Astrocyte of the hippocampus (primary cell): ENCODE measurements at places on chromosomes 11 and 22.

- no peak for DNase-seq
Observed at GRCh38 chr11:106879029-106879428, 139.2 kb downstream of the GUCY1A2 start.

DNA sequence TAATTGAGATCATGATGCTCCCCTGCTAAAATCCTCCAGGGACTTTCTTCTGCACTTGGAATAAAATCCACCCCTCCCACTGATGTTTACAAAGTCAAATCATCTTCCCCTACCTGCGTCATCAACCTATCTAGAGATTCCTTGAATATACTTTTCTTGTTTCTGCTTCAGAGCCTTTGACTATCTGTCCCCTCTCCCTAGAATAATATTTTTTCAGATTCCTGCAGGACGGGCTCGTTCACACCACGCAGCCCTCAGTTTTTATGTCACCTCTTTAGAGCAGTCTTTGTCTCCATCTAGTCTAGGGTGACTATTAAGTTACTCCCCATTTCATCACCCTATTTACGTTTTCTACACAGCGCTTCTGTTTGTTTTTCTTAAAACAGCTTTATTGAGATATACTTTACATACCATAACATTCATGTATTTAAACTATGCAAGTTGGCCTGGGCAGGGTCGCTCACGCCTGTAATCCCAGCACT, 94.8 kb upstream of the SESN3 start:
- no peak for DNase-seq

GRCh38 chr11:88101881-88102597, 73.2 kb downstream of the RAB38 start:
- DNase-seq, result no peak

GRCh38 chr11:114085965-114086793, 26.7 kb downstream of the ZBTB16 start:
- no peak for DNase-seq

- no peak for DNase-seq
Observed at GRCh38 chr22:47376901-47377505, 614.6 kb downstream of the TBC1D22A start.

DNA sequence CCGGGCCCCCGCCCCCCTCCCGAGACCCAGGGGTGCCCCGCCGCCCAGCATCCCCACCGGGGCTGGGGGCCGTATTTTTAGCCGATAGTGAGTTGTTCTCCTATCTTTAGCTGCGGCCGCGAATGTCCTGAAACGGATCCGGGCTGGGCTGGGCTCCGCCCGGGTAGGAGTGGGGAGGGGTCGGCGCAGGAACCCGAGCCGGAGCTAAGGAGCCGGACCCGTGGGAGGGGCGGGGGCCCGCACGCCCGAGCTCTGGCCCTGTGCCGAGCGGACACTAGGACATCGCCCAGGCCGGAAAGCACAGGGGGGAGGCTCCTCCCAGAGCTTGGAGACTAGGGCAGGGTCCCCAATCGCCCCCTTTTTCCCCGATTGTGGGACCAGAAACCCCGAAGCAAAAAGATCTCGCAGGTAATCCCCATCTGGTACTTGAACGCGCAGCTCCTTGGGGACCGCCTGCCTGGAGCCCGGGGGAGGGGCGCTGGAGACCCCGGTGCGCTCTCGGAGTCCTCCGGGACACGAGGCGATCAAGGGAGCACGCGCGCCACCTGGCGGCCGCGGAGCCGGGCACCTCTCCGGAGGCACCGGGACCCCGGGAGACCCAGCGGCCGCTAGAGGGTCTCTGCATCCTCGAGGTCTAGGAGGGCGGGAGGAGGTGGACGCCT, 669 bp downstream of the CDC42EP2 start:
- DNase-seq, result peak; percentile 92

DNA sequence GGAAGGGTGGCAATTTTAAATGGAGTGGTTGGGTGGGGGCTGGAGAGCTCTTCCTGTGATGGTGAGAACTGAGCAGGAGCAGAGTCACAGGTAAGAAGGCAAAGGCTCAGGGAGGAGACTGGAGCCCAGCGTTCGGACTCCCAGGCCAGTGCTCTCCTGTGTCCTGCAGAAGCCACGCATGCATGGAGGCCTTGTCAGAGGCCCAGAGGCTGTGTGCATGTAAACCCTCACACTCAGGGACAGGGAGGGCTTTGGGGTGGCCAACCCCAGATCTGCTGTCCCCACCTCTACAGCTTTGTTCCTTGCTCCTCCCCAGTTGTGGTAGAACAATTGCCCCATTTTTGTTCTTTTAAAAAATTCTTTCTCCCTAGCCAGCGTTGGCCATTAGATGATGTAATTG, 130.4 kb upstream of the PARVA start:
- no peak for DNase-seq

DNA sequence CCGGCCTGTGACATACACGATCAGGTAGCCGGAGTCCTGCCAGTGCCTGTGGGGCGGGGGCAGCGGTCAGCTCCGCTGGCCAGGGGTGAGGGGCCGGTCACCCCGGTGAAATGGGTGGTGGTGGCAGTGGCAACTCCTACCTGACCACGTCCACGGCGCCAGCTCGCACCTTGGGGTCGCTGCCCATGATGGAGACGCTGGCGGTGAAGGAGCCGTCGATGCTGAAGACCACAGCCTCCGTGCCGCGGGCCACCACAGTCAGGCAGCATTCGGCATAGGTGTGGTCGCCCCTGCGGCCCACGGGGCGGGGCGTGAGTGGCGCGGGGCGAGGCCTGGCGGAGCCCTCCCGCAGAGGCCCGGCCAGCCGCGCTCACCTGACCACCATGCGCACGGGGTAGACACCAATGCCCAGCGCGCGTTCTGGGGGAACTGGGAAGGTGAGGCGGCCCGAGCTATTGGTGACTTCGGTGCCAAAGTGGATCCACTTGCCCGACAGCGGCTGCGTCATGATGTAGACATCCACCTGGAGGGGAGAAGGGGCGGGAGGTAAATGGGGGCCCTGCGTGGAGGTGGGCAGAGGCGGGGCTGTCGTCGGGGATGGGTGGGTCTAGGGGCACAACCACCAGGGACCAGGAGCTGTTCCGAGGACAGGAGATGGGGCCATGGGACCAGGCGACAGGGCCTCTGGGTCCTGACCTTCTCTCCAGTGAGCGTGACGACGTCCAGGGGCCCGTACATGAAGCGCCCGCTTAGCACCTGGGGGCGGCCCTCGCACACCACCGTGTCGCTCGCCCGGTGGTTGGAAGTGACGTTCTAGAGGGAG, 10.9 kb downstream of the AIP start:
- DNase-seq, result no peak

DNA sequence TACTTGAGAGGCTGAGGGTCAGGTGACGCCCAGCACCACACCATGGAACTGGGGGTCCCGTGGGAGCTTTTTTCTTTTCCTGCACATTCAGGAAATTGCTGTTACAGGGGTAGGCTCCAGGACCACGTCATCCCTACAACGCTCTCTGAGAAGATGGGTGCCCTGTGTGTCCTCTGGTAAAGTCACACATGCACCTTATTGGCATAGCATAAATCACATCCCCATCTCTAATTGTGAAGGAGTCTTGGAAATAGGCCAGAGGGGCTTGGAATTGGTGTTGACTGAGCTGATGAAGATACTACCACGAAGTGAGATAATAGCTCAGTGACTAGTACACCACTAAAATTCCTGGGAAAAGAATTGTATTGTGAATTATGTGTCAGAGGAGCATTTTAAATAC, 57.6 kb downstream of the TNRC6B start:
- DNase-seq, result no peak

DNA sequence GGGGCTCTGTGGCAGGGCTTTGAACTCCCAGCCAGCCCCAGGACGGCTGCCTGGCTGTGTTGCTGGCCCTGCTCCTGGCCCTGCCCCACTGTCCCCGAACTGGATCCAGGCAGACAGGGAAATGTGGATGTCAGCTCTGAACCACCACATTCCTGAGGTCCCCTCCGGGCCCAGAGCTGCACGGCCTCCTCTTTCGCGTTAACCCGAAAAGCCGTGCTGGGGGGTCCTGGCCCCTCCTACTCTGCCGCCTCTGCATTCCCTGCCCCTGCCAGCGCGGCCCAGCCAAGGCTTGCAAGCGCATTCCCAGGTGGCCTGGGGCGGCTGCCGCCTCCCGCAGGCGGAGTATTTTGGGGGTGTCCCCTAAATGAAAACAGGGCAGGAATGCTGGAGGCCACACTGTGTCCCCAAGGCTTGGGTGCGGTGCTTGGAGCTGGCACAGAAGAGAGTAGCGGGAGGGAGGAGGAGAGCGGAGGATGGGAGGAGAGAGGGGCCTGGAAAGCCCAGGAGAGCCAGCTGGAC, 5.4 kb downstream of the LINC01488 start:
- DNase-seq, result no peak

DNA sequence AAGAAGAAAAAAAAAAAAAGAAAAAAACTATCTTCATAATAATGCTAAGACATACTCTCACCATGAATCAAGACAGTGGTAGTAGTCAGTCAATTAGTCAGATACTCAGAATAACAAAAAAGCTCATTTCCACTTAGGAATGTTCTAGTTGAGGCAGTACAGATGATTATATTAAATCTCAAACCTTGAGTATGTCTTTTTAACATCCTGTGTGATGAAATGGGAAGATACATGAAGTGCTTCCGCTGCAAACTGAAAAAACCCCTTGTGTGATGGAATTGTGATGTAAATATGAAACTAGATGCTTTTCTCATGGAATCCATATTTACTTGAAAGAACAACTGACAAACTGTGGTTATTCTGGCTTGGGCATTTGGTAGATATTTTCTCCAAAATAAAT, 13.7 kb downstream of the AMOTL1 start:
- no peak for DNase-seq

DNA sequence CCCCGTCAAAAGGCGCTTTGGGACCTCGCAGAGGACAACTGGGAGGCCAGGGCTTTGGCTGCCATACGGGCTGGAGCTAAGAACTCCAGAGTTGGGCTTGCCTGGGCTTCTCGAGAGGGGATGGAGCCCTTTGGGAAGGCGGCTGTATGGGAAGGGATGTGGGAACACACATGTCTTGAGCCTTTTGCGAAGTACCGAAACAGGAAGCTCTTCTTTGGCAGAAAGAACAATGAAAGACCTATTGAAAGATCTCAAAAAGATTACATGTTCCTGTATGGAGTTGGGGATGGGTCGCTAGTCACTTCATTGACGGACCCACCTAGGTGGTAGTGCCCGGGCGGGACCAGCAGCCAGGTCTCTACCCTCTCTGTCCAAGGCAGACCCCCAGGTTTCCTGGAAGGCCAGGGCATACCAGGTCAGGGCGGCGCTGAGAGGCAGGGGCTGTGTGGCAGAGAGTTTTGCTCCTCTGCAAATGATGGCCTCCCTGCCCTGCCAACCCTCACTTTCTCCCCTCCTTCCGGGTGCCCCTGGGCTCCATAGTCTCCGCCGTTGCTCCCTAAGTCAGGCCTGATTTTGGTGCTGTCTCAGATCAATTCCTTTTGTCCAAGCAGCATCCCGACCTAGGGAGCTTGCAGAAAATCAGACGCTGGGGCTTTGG, 1.0 kb downstream of the ST14 start:
- no peak for DNase-seq

GRCh38 chr11:64524158-64524527, 66.9 kb upstream of the SLC22A12 start:
- no peak for DNase-seq

DNA sequence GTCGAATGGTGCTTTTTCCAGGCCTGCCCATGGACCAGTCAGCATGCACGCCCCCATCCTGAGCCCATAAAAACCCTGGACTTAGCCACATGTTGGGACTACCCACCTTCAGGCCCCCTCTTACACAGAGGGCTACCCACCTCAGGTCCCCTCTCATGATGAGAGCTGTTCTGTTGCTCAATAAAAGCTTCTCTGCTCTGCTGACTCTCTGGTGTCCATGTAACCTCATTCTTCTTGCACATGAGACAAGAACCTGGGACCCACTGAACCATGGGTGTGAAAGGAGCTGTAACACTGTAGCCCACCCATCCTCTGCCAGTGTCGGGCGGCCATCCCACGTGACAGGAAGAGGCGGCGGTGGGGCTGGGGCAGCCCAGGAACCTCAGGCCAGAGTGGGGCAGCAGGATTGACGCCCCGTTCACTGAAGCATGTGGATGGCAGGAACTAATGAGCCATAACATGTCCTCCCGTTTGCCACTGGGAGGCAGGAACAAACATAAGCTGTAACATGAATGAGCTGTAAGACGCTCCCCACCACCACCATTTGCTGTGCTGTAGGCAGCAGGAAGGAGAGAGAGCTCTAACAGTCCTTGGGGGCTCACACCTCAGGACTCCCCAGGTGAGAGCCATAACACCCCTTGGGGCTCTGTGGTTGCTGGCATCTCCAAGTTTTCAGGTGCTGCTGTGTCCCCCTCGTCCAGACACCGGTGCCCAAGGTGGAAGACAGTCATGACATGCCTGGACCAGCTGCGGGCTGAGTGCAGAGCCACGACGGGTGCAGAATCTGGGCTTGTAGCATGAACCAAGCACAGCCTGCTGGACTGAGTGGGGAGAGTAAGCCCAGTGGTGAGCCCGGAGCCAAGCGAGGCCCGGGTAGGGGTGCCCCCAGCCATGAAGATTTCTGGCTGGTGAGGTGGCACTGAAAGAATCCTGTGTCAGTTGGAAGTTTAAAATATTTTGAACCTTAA, 69.4 kb downstream of the MCHR1 start:
- no peak for DNase-seq

DNA sequence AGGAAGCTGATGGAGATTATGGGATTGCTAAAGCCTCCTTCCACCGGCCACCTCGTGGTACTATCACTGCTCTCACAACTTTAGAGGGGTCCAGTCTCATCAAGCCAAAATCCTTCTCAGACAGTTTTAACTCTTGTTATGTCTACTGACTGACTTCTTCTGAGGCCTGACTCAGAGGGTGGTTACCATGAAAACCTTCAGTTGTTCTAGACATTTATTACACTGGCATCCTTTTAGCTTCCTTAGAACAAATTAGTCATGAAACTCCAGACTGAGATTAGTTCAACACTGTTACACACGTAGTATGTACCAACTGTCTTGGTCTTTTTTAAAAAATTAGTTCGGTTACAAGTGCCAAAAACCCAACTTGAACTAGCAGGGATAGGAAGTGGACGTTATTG, 7.5 kb downstream of the DIXDC1 start:
- DNase-seq, result peak; percentile 88

DNA sequence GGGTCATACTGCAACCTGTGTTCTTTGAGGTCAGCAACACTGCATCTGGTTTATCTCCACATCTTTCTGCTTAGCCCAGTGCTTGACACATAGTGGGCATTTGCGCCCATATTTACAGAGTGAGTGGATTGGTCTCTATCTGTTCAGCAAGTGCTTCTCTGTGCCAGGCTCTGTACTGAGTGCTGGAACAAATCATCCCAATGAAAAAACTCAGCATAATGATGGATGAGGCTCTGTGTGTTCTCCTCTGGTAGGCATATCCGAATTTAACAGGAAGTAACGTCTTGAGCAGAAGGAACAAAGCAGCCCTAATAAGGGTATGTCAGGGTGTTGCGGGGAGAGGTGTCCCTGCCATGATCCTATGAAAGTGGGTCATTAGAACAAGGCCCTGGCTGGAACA, 46.0 kb downstream of the MCM5 start:
- no peak for DNase-seq
